Kasumi-1 (cell line): ENCODE measurements at places on chromosomes 1 and 21.
A peak's percentile ranks its signal among the peaks of the same experiment; 100 is the strongest.

GRCh38 chr1:224641030-224641429, 24.9 kb downstream of the CNIH3 start:
- DNase-seq = no peak

DNA sequence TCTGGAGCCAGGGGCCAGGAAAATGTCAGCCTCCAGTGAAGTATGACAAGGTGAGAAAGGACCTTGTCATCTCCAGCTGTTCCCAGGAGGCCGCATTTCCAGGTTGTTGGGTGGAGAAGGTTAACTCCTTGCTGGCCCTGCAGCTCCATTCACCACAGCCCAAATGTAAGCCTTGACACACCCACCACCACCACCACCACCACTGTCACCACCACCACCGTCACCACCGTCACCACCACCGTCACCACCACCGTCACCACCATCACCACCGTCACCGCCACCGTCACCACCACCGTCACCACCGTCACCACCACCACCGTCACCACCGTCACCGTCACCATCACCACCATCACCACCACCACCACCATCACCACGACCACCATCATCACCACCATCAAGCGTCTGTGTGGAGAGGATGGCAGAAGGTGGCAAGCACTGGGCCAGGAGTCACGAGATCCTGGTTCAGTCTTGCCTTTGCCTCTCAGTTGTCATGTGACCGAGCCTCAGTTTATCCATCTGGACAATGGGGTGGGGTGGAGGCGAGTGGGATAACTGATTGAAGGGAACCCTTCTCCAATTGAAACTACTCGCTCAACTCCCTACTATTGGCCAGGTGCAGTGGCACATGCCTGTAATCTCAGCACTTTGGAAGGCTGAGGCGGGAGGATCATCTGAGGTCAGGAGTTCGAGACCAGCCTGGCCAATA, 21.2 kb upstream of the FAM131C start:
- no peak for DNase-seq

- no peak for DNase-seq
Measured at GRCh38 chr1:246004301-246004700, 502.8 kb downstream of the SMYD3 start.

- DNase-seq = no peak
Measured at GRCh38 chr1:112666946-112667345, 7.5 kb upstream of the MOV10 start.

GRCh38 chr1:172322219-172323061, 98.0 kb upstream of the C1orf105 start:
- DNase-seq = no peak

GRCh38 chr1:14576155-14576554, 22.3 kb upstream of the KAZN start:
- no peak for DNase-seq

GRCh38 chr1:241068359-241068758, 288.6 kb downstream of the RGS7 start:
- no peak for DNase-seq

GRCh38 chr1:175714350-175714749, 29.0 kb downstream of the TNR start:
- DNase-seq = no peak

DNA sequence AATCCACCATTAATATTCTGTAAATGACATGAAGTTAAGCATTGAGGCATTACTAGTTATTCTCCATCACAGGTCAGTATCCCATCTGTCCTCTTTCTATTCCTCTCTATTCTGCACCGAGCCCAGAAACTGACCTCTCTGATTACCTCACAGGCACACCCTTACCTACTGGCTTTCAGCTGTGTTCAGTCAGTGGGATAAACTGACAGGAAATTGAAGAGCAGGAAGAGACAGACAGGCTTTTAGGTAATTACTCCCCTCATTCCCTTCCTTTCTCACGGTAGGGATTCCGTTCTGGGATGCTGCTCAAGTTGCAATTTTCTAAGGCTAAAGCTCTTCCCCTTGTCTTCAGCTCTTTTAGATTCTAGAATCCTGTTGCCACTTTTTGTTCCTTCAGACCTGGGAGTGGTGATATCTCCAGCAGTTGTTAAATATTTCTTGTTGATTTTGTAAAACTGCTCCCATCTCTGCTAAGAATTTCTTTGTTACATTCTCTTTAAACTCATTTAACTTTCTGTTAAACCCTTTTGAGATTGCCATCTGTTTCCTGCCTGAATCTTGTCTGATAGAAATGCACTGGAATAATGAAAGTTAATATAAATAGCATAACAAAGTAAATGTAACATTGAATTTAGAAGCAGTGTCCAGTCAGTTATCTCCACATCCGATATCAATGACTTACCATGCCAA, 1063.4 kb downstream of the PLA2G4A start:
- DNase-seq = no peak

DNA sequence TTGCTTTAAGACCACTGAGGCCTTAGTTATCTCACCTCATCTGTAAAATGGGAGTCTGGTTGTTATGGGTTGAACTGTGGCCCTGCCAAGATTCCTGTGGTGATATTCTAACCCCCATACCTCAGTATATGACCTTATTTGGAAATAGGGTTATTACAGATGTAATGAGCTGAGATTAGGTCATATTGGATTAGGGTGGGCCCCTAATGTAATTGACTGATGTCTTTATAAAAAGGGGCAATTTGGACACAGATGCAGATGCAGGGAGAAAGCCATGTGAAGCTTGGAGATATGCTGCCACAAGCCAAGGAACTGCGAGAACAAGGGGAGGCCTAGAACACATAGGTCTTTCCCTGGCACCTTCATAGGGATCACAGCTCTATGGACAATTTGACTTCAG, 3.9 kb downstream of the C1orf87 start:
- no peak for DNase-seq

DNA sequence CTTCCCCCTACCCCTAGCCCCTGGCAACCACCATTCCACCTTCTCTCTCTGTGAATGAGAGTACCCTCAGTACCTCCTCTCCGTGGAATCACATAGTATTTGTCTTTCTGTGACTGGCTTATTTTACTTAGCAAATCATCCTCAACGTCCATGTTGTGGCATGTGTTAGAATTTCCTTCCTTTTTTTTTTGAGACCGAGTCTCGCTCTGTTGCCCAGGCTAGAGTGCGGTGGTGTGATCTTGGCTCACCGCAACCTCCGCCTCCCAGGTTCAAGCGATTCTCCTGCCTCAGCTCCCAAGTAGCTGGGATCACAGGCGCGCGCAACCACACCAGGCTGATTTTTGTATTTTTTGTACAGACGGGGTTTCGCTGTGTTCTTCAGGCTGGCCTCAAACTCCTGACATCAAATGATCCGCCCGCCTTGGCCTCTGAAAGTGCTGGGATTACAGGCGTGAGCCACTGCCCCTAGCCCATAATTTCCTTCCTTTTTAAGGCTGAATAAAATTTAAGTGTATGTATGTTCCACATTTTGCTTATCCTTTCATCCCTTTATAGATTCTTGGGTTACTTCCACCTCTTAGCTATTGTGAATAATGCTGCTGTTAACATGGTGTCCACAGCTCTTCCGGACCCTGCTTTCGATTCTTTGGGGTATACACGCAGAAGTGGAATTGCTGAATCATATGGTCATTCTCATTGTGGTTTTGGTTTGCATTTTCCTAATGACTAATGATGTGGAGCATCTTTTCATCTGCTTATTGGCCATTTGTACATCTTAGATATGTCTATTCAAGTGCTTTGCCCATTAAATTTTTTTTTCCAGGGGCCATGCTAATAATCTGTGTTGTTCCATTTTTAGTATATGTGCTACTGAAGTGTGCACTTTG, 32.3 kb downstream of the ERRFI1 start:
- DNase-seq = no peak

- DNase-seq = no peak
Measured at GRCh38 chr21:37704751-37705150, 211.5 kb downstream of the KCNJ6 start.

DNA sequence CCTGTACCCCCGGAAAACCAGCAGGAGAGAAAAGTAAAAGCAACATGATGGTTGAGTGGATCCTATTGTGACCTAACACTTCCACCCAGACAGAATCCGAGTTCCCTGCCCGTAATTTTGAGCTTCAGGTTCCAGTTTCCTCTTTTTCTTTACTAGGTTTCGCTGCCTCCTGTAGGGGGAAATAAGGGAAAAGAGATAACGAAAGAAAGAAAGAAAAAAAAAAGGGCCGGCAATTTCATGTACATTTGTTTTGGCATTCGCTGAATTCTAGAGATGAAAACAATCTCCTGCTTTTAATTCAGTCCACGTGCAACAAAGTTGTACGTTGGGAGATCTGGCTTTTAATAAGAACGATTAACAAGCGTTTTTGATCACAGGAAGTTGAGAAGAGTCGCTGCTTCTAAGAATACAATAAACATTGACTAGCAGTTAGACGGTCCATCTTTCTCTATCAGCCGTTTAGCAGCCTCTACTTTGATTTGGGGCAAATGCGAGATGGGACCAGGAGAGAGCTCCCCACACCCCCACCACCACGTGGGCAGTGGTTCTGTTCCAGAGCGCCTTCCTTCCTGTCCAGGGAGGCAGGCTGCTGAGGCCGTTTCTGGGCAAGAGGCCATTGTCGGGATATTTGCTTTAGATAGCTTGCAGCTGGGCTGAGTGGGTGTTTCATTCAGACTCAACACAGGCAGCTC, 155.9 kb upstream of the RUNX1 start:
- peak; percentile 90 for DNase-seq

DNA sequence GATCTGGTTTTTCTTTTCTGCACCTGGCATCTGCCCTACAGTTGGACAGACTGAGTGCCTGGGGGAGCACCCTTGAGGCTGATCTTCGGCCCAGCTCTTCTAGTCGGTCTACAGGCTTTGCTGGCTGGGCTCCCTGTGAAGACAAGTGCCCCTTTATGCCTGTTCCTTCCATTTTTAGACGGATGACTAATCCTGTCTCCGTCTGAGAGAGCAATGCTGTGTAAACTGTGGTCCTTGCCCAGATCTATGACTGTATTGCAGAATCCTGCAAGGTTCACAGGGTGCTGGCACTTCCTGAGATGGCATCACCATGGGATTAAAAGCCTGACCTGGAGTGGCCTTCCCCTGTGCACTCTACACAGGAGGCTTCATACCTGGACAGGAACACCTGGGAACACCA, 47.6 kb upstream of the SAMD13 start:
- peak; percentile 10 for DNase-seq

DNA sequence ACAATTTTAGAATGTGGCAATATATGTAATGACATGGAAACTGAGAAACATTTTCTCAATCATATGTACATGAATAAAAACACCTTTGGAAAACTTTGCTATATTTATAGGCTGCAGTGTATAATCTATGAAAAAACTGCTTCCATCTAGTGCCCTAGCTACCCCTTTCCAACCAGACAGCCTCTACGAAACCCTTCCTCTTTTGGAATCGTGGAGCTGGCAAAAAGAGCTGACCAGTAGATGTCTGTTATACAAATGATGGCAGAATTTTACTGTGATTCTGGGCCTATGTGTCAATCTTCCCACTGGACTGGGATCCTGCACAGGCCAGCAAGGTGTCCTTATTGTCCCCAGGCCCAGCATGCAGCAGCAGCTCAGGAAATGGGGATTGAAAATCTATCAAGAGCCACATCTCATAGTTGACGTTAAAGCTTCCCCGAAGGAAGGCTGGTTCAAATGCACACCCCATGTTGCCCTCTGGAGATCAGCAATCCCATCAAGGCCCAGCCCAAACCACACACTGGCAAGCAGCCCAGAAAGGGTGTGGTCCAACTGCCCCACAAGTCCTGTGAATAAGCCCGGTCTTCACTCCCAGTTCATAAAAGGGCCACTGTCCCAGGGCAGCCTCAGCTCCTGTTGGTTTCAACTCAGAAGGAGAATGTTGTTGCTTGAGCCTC, 8.8 kb upstream of the FAM20B start:
- DNase-seq = peak; percentile 25

GRCh38 chr1:37892151-37893047, 33.0 kb upstream of the MTF1 start:
- DNase-seq = peak; percentile 7

DNA sequence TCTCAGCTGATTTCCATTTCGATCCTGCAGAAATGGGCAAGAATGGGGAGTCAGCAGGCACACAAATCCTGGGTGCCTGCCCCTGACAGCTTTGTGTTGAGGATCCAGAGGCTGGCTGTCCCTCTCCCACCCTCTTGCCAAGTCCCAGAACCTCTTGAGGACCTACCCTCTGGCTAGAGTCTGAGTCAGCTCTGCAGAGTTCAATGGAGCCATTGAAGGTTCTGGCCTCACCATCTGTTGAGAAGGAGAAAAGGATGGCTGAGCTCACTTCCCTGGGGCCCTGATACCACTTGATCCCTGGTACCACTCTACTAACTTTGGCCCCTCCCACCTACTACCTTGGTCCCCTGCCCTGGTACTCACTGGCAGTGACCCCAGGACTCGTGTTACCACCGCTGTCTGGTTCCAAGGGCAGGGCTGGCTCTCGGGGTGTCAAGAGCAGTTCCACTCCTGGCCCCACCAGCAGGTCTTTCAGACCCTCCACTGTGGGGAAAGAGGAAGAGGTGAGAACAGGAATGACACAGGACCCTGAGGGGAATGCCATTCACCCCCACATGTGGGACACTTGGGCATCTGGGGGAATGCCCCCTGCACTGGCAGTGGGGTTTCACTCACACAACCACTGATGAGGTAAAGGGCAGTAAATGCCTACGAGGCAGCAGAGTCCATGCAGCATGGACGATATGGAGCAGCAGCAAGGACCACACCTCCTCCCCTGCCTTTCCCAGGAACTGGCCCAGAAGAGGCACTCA, 10.5 kb downstream of the RXFP4 start:
- DNase-seq = no peak

- DNase-seq = no peak
Measured at GRCh38 chr1:162141281-162142054, 72.0 kb downstream of the NOS1AP start.

- no peak for DNase-seq
Measured at GRCh38 chr1:172431204-172431603, 10.7 kb downstream of the C1orf105 start.

DNA sequence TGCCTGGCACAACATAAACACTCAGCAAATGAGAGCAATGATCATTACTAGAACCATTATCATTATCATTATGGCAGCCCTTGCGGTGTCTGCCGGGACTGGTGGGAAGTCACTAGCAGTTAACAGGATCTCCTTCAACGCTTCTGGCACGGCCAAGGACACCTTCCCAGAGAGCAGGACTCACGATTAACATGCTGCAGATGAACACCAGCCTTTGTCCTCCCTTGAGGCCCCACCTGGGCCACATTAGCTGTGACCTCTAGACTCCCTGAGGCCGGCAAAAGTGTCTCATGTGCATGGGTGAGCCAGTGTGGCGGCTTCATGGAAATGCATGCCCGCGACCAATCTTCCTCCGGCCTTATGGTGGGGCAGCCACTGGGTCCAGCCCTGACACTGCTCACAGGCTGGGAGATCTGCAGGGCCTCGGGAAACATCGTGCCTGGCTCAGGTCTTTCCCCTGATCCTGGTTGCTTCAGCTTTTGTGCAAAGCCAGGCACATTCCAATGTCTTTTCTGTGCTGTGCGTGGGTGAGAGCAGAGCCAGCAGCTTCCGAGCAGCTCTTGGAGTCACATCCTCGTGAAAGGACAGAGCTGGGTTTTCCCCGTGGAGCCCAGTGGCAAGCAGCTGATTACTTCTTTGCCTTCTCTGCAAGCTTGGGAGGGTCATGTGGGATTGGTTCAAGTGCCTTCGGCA, 107.3 kb downstream of the HMGB4 start:
- no peak for DNase-seq
